ENCODE measurements at places on chromosomes 4 and X.

GRCh38 chrX:52585892-52586291, 68.8 kb downstream of the SSX7 start:
- no peak for DNase-seq

DNA sequence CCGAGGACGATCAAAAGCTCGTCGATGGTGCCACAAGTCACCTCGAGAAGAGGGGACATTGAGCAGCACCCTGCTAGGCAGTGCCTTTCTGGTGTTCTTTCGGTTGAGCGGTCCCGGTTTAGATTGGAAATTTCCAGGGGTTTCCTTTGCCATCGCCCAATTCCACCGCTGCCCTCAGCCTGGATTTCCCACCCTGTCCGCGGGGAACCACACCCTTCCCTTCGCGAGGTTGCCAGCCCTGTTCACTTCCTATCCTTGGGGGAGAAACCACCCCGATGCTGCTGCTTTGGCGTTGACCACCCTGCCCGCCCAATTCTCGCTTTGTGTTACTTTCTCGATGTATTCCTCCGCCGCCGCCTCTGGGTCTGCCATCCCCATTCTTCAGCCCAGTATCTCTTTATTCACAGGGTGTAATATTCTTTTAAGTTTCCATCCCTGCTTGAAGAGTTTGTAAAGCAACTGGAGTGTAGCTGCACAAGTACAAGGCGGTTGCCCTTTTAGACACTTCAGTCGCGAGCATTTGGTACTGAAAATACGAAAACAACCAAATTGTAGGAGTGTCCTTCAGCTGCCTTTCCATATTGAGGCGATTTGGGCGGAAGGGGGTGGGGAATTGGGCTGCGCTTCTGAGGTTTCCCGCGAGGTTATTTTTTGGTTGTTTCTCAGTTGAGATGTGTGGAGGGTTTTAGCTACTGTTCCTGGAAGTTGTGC, 1.1 kb downstream of the OGT start:
- DNase-seq = peak; percentile 61

DNA sequence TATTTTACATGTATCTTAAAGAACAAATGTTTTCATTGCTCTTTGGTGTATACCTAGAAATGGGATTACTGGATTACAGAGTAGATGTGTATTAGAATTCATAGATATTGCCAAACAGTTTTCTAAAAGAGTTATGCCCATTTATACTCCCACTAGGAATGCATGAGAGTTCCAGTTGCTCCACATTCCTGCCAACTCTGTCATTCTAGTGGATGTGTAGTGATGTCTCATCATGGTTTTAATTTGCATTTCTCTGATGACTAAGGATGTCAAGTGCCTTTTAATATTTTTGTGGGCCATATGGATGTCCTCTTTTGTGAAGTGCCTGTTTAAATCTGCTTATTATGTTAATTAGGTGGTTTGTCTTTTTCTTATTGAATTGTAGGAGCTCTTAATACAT, 65.6 kb upstream of the BMP2K start:
- peak; percentile 71 for DNase-seq

DNA sequence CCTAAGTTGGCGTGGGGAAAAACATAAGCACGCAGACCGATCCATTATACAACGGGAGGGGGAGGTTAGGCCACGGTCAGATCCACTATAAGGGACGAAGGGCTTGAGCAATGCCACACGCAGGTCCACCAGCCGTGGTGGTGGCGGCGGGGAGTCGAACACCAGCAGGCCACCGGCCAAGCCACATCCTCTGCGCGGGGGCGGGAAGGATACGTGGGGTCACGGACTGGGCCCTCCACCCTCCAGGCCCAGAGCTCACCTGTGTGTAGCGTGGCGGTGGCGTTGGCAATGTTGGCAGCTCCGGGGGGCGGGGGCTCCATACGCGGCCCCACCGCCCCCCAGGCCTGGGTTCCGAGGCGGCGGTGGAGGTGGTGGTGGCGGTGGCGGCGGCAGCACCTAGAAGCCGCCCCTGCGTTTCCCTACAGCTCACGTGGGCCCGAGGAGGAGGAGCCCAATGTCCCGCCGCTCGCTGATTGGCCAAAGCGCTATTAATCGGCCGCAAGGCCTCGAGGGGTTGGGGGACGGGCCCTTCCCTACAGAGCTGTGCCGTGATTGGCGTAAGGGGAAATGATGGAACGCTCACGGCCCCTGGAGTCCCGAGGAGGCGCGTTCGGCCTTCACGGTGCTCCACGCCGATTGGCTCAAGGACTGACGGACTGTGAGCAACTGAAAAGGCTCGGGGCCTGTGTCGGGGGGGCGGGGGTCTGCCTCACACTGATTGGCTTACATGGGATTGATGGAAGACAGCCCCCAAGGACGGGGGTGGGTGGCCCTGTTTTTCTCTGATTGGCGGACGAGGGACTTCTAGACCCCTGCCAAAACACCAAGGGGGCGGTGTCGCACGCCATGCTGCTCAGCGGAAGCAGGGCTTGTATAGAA, at the start of gene ELK1:
Gene ELK1, minus strand, starts transcription at position 400 of the 879 bp plus-strand sequence. CDS start 9,122 bp downstream, outside the sequence.
- DNase-seq = peak; percentile 98

- DNase-seq = no peak
Measured at GRCh38 chrX:20980426-20980825, 393.8 kb upstream of the CNKSR2 start.

DNA sequence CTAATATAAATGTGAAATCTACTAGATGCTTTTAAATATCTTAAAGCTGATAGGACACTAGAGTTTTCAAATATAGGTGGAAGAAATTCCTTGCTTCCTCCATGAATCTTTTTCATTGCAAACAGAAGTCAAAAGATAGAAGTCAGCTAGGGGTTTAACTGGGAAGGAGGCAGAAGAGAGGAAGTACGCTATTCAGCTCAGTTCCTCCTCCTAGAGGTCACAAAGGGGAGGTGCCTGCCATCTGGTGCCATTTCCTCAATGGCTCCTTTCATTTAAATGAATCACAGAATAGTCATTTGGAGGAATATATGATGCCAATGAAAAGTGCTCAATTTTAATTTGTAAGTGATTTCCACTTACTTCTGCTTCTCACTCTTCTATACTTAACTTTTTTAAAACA, 8.5 kb downstream of the COL25A1 start:
- peak; percentile 20 for DNase-seq

- DNase-seq = no peak
Measured at GRCh38 chr4:168642591-168642990, 145.7 kb downstream of the PALLD start.

DNA sequence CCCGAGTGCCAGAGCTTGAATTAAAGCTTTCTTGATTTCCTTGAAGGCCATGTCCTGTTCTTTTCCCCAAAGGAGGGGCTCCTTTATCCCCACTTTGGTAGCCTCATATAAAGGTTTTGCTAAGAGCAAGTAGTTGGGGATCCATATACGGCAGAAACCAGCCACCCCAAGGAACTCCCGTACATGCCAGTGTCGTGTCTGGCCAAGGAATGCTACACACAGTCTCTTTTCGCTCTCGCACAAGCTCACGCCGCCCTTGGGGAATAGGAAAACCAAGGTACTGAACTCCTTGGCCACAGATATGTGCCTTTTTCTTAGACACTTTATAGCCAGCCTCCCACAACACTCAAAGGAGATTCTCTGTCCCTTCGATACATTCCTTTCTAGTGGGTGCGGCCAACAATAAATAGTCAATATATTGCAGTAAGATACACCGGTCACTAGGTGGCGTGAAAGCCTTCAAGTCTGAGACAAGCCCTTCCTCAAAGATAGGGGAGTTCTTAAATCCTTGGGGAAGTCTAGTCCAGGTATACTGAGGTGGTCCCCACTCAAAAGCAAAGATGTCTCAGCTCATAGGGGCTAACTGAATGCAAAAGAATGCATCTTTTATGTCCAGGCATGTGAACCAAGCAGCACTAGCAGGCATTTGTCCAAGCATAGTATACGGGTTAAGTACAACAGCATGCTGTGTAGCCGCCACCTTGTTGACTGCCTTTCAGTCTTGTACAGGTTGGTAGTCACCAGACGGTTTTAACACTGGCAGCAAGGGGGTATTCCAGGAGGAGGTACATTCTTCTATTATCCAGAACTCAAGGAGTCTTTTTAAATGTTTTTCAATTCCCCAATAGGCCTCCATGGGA, 57.8 kb upstream of the XAGE1B start:
- DNase-seq = peak; percentile 62

GRCh38 chrX:24341795-24342194, 18.6 kb upstream of the SUPT20HL1 start:
- DNase-seq = peak; percentile 92

DNA sequence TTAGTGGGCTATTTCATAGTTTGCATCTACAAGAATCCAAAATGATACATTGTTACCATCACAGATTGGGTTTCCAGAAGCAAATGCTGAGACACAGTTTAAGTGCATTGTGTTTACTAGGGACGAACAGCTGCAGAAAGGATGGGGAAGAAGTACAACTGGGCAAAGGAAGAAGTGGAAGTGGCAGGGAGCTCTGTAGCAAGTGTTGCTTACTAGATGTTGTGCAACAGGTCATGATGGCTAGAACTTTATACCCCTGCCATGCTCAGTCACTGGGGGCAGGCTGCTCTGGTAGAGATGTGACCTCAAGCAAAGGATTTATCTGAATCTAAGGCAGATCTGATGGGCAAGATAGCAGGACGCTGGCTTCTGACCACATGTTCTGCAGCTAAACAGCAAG, 76.1 kb upstream of the EMCN start:
- peak; percentile 17 for DNase-seq

- peak; percentile 57 for DNase-seq
Measured at GRCh38 chrX:71652405-71652804, 14.9 kb upstream of the LOC101059915 start.

DNA sequence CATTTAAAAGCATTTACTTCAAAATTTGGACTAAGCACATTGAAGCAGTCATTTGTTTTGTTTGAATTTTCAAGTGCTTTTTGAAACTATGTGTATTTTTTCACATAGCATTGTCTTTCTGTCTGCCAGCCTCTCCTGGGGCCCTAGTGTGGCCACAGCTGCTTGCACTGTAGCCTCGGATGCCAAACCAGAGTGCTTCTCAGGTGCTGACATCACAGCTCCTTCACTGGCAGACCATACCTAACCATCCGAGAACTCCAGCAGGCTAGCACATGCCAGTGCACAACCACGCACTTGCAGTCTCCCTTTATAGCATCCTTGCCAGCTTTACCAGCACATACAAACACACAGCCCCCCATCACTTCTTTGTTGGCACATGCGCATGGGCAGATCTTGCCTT, 1019.7 kb downstream of the STPG2 start:
- DNase-seq = no peak

DNA sequence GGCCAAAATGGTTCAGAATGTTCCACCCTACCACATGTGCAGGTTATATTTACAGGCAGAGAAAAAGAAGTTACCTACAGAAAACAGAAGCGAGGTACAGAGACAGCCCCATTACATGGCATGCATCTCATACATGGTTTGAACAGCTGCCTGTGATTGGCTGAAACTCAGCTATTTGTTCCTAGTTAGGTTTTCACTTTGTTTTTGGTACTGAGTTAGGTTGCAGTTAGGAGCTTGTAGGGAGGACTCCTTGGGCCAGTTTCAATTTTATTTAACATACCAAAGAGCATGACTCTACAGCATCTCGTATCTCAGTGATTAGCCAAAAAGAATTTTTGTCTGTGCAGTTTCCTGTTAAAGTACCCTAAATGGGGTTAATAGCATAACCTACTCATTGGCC, 392.0 kb downstream of the MAPK10 start:
- DNase-seq = peak; percentile 78

GRCh38 chr4:48651914-48652313, 128.2 kb downstream of the FRYL start:
- peak; percentile 73 for DNase-seq

- no peak for DNase-seq
Measured at GRCh38 chrX:110228453-110228852, 89.4 kb downstream of the AMMECR1 start.

DNA sequence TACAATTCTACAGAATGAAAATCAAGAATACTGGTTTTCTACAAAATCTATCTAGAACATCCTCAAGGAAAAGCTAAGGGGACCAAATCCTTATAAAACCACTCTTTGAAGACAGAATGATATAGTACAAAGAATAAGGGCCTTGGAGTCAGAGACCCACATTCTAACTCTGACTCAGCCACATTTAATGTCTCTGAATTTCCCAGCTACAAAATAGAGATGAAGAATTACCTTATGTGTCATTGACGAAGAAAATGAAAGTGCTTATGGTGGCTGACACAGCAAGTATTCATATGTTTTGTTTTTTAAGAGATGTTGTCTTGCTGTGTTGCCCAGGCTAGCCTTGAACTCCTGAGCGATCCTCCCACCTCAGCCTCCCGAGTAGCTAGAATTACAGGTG, 35.9 kb upstream of the CXorf38 start:
- no peak for DNase-seq

DNA sequence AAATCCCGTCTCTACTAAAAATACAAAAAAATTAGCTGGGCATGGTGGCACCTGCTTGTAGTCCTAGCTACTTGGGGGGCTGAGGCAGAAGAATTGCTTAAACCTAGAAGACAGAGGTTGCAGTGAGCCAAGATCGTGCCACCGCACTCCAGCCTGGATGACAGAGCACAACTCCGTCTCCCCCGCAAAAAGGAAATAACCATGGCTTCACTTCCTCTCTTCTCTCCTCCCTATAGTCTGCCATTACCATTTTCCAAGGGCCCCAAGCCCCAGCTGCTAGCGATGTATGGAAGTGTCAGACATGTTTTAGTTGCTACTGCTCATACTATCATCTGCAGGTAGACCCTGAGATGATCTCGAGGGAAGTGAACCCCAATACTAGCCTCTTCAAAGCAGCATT, 177.3 kb upstream of the FAM9B start:
- no peak for DNase-seq

DNA sequence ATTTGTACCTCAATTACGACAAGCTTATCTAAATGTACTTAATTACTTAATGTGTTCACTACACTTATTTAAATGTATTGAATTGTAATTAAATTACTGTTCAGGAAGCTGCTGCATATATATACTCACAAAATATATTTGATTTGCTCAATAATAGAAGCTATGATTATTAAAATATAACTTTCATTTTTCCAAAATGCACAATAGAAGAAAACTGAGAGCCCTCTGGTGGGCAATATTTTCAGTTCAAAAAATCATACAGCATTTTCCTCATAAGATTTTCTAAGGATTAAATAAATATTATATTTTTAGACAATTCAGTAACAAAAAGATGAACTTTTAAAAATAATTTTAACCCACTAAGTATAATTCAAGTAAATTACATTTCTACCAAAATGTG, 217.3 kb downstream of the DKK2 start:
- no peak for DNase-seq

DNA sequence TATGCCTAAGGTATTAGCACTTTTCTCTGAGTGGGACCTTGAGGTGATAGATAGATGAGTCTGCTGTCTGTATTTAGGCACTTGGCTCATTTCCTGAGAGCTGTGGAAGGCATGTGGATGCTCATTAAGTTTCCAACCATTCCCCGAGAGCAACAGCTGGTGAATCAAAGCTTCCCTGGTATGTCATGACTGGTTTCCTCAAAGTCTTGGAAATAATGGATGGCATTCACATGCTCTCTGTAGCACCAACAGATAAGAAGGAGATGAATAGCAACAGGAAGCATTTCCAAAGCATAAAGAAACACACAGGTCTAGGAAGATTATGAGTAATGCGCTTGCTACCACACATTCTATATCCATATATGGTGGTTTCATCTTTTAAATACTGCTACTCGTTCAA, 118.3 kb upstream of the ETNPPL start:
- DNase-seq = peak; percentile 96

GRCh38 chr4:161291222-161291621, 872.6 kb downstream of the FSTL5 start:
- no peak for DNase-seq

All from EH (cell line).